A549 treated with ZK216348 at 1 μM for 4 hours (cell line): ENCODE measurements at places on chromosomes 12 and 14. TPM values are rescaled to one million over a fixed set of nuclear protein-coding genes. Genes with fewer than 3 reads are reported as not detected.

Gene CLBA1
- total RNA-seq, result 13.3 to 17.7 TPM (median 17.1 TPM) in 5 replicates

Gene FIGNL2
- total RNA-seq, result 0.14 to 0.36 TPM (median 0.34 TPM) in 5 replicates

Gene REM2
- 0.26 to 0.67 TPM (median 0.33 TPM) in 5 replicates for total RNA-seq

Gene CDKN1B
- 12.7 to 20.2 TPM (median 19.3 TPM) in 5 replicates for total RNA-seq

Gene HVCN1
- total RNA-seq, result 0.22 to 0.90 TPM (median 0.65 TPM) in 5 replicates

Gene GAS2L3
- 4.8 to 10.5 TPM (median 8.4 TPM) in 5 replicates for total RNA-seq
